ENCODE measurements at places on chromosomes 6 and 20.

DNA sequence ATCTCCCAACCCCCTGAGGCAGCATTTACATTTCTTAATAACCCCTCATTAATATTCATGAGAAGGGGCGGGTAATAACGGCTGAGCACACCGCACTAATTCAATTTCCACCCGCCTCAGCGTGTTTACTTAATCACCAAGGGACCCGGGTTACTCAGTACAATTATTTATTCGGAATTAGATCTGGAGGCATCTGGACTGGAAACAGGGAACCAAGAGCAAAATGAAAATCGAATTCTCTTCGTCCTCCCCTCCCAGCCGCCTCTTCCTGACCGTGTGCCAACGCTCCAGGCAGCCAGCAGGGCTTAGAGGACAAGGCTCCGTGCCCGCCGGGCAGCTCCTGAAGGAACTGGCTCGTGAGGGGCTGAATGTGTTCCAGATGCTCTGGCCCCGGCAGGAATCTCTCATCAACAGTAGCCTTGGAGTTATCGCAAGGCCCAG, 23.5 kb upstream of the CTNNBL1 start:
- no peak for DNase-seq

DNA sequence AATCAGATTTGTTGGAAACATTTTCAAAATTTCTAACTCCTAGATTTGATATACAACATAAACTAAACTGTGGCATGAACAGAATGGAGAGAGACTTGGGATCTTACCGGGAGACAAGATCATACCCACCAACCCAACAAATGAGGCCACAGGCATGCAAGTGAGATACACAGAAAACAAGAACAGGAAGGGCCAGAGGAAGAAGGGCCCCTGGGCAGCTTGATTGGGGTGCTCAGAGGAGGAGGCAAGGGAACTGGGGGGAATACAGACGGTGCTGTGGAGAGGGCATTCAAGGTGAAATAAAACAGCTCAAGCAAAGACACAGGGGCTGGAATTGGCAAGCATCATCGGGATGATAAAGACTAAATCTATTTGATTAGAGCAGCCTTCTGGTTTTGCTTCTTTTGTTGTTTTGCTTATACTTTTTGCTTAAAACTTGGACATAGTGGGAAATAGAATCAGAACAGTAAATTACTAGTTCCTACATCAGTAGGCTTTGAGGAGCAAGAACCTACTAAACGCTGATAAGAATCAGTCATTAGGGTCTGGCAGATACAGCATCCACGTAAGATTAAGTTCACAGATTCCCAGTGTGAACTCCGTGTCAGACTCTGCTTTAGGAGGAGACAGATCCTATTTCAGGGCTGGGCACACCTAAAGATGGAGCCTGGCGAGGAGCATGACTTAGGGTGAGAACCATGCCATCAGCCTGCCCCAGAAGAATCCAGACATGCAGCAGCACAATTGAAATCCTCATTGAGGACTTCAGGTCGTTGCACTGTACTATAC, 3.5 kb upstream of the RAMACL start:
- no peak for DNase-seq

DNA sequence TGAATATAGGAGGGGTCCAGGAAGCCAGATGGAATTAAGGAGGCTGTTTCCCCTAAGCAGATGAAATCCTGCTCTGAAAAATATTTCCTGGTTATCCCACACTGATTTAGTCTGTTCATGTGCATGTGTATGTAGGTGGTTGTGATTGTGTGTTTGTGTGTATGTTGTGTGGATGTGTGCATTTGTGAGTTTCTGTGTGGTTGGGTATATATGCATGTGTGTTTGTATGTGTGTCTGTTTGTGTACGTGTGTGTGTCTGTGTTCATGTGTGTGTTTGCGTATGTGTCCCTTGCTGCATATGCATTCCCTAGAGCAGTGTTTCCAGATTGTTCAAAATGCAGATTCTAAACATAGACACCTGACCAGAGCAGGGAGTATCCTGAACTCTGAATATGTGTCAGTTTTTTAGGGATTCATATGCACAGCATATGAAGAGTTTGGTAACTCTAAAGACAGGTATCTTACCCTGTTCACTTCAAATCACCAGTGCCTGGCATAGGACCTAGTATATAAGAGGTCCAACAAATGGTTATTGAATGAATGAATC, 239.8 kb downstream of the MAFB start:
- DNase-seq: no peak

DNA sequence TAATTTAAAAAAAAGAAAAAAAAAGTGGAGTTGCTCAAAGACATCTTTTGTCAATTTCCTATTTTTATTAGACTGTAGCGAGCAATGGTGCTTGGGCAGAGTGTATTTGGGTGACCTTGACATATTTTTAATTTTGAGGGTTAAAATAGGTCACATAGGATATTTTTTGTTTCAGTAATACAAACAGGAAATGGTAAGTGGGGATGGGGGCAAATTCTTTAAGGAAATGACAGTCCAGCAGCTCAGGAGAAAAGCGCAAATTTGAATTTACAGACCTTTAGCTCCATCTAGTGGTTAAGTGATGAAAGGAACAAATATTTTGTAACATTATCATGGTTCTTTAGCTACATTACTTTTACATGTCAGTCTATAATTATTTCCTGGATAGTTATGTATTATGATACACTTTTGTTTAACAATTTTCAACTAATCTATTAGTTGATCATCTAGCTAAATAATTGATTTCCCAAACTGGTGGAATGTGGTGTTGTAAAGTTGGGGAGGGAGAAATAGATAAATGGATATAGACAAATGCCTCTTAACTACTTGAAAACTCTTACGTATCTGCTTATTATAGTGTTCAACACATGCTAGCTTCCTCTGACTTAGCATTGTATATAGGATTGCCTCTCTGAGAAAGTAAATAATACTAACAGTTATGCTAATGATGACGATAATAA, 10.0 kb downstream of the CITED2 start:
- DNase-seq: peak; percentile 13

GRCh38 chr6:111461860-111462259, 21.2 kb downstream of the REV3L start:
- no peak for DNase-seq

- no peak for DNase-seq
Measured at GRCh38 chr20:11921321-11921720, 3.6 kb downstream of the BTBD3 start.

DNA sequence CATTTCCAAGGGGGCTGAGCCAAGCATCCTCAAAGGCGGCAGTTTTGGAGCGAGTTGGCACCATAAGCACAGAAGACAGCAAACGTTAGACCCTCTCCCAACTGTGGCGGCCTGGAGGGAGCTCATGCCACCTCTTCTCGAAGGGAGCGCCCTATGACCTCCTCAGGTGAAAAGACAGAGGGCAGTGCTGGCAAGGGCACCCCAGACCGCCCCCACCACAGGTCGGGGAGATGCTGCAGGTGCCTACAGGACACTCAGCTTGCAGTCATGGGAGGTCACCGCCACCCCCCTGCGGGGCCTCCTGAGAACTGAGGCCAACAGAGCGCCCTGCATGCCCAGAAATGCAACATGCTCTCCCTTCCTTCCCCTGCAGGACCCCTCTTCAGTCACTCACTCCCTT, 45.1 kb upstream of the BHLHE23 start:
- DNase-seq: no peak

- no peak for DNase-seq
Measured at GRCh38 chr6:111803804-111804203, 69.4 kb downstream of the FYN start.

DNA sequence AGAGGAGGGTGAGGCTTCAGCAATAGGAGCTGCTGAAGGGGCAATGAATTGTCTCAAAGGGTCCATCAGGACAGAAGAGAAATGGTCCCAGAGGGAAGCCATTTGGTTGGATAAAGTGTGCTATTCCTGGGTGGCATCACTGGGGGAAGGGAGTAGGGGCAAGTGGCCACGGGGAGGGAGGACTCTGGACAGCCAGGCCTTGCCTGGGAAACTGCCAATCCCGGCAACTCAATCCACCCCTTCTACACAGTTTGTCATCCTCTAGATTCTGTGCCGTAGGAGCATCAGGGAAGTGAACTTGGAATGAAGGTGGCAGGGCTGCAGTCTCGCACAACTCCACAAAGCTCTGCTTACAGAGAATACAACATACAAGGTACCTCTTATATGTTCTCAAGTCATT, 59.5 kb upstream of the RIPOR2 start:
- DNase-seq: no peak

DNA sequence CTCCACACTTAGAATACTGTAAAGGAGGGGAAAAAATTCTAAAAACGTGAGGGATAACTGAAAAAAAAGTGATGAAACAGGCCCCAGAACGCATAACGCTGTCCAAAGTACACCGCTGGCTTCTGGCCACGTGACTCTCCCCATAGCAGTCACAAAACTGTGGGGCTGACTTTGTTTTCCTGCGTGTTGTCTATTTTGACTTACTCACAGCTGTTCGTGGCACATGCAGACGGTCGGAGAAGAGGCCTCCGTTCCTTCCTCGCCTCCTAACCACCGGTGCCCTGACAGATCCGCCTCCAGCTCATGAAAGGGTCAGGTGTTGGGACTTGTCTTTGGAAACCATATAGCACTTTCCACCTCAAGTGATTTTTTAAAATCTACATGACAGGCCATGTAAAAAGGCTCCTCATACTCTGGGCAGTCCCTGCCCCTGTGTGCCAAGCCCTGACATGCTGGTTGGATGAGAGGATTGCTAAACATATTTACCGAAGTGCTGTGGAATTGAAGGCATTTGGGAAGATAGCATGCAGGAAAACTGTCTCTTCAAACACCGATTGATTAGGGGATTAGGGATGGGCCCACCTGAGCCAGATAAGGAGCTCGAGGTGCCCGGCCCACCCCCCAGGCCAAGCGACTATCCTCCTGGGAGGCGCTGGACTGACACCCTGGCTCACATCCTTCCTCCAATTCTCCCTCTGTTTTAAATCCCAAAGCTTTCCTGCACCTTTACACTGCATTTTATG, 54.8 kb downstream of the DACT2 start:
- DNase-seq: no peak

GRCh38 chr6:65545920-65546319, 161.1 kb downstream of the EYS start:
- no peak for DNase-seq

All from GM12891 (cell line).